ENCODE measurements at places on chromosomes 5 and 9.

DNA sequence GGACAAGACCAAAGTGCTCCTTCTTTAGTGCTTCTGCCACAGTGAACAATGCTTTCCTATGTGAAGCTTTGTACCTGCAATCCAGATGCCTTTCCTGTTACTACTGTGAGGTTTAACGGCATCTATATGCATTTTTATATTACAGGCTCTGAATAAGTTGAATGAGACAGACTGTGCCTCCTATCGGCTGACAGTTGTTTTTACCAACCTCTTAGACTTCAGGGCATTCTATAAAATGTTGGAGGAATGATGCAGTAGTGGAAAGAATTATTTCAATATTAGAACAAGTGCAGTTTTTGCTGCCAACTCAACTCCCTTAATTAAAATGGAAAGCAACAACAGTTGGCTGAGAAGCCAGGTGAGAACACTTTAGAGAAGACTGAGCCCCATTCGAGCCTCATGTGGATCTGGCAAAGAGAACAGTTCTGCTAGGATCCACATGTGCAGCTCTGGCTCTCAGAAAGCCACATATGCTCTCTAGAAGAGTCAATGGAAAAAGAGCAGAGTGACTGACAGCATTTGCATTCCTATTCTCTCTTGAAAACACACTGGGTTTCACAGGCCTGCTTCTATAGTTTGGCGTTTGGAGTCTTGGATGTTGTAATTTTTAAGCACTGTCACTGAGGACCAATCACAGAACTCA is 147.5 kb downstream of the LURAP1L start:
- no peak for DNase-seq

- DNase-seq = no peak
Observed at GRCh38 chr5:73213566-73213998, 40.6 kb downstream of the TMEM174 start.

- DNase-seq = no peak
Observed at GRCh38 chr5:178349075-178349511, 116.5 kb upstream of the PHYKPL start.

DNA sequence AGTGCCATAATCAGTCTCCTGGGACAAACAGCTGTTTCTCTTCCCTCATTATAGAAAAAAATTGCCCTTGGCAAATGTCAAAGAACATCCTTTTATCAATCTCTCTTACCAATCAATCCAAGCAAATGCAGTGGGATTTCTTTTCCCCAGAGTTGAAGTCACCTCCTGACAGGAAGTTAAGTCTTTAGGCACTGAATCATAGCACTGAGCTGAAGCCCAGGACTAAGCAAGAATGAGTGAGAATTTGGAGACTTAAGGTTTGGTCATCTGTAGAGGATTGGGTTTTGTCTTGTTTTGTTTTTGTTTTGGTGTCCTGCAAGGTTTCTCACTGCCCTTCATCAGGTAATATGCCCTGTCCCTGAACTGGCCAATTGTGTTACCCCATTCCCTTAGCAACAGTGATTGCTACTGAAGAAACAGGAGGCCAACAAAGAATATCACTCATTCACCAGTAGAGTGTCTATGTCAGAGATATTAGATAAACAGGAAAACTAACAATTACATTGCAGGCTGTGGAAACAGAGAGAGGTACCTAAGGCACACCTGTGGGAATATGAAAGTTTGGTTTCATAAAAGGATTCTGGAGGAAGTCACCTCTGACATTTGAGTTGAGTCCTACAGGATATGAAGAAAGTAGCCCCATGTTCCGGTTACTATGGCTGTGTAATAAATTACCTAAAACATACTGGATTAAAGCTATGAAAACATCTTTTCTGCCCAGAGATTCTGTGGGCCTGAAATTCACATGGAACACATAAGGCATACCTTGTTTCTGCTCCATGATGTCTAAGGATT is 4.5 kb upstream of the FXN start:
- no peak for DNase-seq

DNA sequence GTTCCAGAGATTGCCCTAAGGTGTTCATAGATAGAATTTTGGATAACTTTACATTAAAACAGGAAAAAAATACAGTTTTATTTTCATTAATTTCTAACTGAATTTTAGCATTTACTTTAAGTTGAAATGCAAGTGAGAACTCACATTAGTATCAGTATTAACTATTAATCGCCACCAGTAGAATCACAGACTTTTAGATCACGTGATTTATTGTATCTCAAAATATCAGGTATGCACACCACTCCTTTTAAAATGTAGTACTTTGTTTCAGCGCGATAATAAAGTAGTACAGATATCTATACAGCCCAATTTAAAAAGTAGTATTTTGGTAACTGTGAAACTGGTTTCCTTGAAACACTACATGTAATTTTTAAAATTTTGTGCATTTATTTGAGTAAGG is 978.7 kb downstream of the DNAH5 start:
- no peak for DNase-seq

- no peak for DNase-seq
Observed at GRCh38 chr9:131422241-131422792, 28.4 kb downstream of the PRRC2B start.

- DNase-seq = no peak
Observed at GRCh38 chr5:142808878-142809598, 38.9 kb downstream of the ARHGAP26 start.

GRCh38 chr5:83777856-83778255 is 57.2 kb upstream of the HAPLN1 start:
- DNase-seq = no peak

GRCh38 chr5:91408710-91409109 is 25.6 kb upstream of the ARRDC3 start:
- DNase-seq = no peak

DNA sequence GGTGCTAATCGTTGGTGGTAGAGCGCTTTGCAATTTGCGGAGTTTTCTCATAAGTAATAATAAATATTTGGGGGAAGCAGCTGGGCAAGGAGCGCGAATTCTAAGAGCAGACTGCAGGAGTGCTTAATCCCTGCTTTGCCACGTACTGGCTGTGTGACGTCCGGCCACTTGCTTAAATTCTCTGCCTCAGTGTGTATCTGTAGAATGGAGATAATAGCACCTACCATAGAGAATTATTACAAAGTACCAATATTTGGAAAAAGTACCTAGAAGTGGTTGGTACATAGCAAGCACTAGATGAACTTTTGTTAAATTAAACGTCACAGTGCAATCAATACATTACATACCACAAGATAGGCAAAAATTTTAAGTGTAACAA is 598 bp upstream of the TMED7 start:
- no peak for DNase-seq

DNA sequence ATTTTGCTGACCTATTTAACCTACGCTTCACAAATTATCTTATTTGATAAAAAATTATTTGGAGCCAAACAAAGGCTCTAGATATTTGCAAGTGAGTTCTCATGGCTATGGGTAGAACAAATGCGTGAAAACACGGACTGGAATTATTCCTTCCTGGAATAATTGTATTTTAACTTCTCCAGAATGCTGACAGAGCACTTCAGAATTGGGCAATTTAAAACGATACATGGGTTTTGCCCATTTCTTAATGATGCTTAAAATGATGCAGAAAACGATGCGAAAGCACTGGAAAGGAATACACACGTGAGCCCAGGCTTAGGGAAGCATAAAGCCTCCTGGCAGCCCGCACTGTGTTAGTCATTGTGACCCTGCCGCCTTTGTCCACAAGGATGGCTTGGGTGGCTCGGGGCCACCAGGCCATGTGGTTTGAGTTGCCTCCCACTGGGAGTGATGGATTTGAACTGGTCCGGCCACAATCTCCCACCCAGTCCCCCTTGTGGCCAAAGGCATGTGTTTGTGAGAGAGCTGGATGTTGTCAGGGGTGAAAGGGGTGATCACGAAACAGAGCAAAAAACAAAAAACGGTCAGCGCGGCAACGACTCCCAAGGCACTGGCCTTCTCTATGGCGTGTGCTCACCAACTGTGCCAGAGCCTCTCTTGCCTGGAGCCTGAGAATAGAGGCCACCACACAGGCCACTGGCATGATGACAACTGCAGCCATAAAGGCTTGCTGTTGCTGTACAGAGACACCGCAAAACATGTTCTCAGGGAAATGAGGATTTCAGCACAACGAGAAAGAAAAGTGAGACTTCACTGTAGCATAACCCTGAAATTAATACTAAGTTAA is 234.2 kb upstream of the ADAMTS16 start:
- DNase-seq = no peak

- DNase-seq = no peak
Observed at GRCh38 chr9:121685795-121686377, 34.5 kb downstream of the DAB2IP start.

- no peak for DNase-seq
Observed at GRCh38 chr9:112299514-112299913, 33.9 kb downstream of the PTBP3 start.

DNA sequence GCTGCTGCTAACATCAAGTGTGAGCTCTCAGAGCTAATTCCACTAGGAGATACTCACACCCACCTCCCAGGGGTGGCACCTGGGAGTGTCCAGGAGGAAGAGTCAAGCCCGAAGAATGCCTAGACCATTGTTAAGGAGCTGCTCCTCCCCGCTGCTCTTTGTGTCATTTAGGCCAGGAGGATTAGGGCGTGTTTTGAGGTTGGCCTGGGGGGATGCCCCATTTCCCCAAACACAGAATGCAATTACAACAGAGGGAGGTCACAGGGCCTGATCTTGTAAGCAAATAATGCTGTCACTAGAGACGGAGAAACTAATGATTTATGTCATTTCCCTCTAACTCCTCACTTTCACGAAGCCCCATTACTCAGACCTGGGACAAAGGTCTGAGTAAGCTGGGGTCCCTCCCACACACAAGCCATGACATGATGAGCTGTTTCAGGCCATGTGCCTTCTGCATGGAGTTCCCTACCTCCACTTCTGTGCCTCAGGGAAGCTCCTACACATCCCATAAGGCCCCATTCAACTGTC is 312.5 kb downstream of the ACTL7B start:
- no peak for DNase-seq

DNA sequence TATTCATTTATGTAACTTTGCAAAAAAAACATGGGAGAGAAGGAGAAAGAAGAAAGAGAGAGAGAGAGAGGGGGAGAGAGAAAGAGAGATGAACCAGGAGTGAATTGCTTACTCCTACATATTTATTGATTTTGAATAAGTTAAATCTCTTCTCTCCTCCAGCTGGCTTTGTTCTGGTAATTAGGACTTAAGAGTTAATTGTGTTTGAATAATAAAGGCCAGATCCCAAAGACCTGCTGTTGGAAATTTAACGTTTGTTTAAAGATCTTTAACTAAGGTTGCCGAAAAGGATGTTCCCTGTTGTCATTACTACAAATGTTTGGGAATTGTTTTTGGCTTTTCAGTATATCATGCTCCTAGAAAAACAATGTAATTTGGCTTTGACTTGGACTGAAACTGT is 473.0 kb downstream of the TUSC1 start:
- DNase-seq = no peak

DNA sequence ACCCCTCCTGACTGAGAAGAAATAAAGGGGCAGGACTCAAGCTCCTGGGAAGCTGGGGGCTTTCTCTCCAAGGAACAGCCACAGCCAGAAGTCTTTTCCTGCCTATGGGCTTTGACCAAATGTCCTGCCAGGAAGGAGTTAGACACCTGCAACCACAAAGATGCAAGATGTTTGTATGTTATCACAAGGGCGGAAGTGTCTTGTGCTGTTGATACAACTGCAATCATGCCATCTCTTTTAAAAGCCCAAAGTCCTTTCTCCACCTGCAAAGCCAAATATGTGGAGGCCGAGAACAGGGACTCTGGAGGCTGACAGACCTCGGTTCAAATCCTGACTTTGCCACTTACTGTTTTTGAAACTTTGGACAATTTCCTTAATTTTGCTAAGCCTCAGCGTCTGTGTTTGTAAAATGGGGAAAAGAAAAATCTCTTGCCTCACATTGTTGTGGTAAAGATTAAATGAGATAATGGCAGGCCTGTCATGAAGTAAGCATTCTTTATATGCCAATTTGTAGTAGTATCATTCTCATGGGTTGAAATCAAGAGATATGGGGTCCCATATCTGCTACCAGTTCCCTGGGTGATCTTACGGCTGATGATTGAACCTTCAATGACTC is 17.0 kb downstream of the HRH2 start:
- no peak for DNase-seq

DNA sequence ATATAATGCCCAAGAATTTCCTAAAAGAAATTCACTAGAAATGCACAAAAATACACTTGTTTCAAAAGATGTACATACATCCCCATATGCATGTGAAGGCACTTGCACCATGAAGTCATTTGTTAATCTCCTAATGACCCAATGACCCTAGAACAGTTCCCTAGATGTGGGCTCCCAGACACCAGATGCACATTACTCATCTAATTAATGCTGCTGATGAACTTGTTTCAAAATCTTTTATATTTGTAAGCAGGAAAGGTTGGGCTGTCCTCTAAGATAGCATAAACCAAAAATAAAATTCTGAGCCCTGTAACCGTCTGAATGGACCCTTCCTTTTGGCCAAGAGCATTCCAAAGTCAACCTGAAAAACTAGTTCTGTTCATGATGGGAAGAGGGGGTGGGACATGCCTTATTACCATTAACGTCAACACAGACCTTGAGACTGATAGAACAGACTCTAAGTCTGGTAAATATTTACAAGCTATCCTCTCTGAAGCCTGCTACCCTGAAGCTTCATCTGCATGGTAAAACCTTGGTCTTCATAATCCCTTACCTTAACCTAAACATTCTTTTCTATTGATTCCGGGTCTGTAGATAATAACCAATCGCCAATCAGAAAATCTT is 91.0 kb upstream of the DAPK1 start:
- no peak for DNase-seq
